Aorta (tissue), 5 donors: ENCODE measurements at places on chromosomes 11 and 22. TPM values are rescaled to one million over a fixed set of nuclear protein-coding genes. Genes with fewer than 3 reads are reported as not detected.

HEPN1 gene
- 0.51 TPM for total RNA-seq

KIRREL3 gene
- total RNA-seq, result 0.90 TPM

APBB1 gene
- total RNA-seq, result 62.2 TPM

GALNT18 gene
- 37.3 TPM for total RNA-seq

NEFH gene
- total RNA-seq, result 0.36 TPM

PTPMT1 gene
- total RNA-seq, result 26.1 TPM

TMEM126B gene
- 39.7 TPM for total RNA-seq
